ENCODE measurements at places on chromosomes 2 and 18. TPM values are rescaled to one million over a fixed set of nuclear protein-coding genes. Genes with fewer than 3 reads are reported as not detected.

GRCh38 chr2:239519089-239519920, 118.5 kb upstream of the HDAC4 start:
- DNase-seq, result no peak

DNA sequence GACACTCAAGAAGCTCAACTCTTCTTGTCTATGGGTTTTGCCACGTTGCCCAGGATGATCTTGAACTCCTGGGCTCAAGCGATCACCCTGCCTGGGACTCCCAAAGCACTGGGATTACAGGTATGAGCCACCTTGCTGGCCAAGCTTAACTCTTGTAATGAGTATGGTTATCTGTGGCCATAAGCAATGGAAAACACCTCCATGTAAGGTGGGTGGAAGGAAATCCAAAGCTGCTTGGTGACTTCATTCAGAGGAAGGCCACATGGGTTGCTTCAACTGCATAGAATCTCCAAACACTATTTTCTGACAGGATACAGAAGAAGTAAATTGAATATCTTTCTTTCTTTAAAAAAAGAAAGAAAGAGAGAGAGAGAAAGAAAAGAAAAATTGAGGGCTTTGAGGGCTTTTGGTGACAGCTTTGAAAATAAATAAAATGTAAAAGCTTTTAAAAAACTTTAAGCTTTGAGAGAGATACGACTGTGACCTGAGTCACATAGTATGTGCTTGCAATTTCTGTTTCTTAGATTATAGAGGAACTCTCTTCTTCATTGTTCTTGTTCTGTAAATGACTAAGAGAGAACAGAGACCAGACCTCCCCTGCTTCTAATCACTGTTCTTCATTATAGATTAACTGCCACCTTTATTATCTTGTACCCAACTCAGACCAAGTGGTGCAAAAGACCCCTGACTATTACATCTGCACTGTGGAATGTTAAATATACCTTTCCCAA, 123.1 kb upstream of the NDUFV2 start:
- no peak for DNase-seq

GRCh38 chr2:46009772-46010171, 287.4 kb upstream of the EPAS1 start:
- no peak for DNase-seq

- DNase-seq, result no peak
Measured at GRCh38 chr2:239727182-239727775, 297.9 kb downstream of the NDUFA10 start.

DNA sequence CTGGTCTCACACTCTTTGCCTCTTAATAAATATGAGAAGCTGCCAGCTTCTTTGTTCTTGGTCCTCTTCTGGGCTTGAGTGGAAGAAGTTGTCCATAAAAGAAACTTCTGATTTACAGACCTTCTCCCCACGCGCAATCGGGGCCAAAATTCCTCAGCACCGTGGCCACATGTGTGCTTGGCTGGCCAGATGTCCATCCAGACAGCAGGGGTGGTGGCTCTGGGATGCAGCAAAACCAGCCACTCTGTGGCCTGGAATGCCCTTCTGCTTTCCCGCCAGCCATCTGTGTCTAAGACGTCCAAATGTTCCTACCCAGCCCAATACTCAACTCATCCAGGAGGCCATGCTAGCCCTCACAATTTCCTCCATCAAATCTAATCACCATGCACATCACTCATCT, 250.8 kb downstream of the EN1 start:
- DNase-seq, result no peak

- no peak for DNase-seq
Measured at GRCh38 chr2:210158236-210158635, 13.0 kb downstream of the KANSL1L start.

DNA sequence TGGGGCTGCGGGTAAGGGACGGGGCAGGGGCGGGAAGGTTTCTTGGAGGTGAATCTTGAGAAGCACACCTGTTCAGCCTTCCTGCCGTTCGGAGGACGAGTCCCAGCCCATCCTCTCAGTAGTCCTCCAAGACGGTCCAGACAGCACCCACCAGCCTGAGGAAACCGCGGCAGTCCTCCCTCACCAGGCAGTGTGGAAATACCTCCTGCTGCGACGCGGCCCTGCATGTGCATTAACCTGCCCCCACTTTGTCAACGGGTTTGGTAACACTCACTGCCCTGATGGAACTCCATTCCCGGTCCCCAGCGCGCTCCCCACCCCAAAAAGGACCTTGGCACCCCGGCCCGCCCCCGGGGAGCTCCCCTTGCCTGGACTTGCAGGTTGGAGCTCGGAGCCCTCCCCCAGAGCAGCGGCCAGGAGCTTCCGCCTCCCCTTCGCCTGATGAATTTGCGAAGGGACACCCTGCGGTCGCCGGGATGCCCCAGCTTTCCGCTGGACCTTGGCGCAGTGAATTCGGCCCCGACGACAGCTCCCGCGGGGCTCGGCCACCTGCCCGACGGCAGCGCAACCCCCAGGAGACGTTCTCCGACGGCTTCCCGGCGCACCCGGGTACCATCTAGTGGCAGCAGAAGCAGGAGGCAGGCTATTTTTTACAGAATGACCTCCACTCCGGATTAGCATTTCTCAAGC, 31.5 kb downstream of the ACVR1C start:
- no peak for DNase-seq

Gene ADCYAP1
- 0.88 TPM for polyA plus RNA-seq

Gene MAP3K20
- polyA plus RNA-seq, result 101 TPM

Gene SLC11A1
- polyA plus RNA-seq, result not detected

Gene EFHD1
- polyA plus RNA-seq, result 26.8 TPM

Measured in muscle of arm (tissue), 14 donors.